ENCODE measurements at places on chromosomes 12 and 14. TPM values are rescaled to one million over a fixed set of nuclear protein-coding genes. Genes with fewer than 3 reads are reported as not detected.

DNA sequence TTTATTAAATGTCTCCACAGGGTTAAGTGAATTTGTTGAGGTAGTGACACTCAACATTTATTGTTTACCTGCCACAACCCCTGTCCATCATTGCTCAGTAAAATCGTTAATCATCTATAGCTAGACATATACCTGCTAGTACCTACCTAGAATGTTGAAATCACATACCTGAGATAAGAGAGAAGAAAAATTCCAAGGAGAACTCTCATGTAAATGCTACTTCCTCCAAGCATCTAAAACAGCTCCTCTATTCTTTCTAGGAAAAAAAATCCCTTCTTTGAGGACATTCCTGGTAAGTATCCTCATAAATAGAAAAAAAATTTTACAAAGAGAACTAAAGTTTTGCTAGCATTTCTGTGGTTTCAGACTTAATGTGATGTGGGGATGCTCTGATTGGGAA lies 325.1 kb downstream of the DAD1 start:
- no peak for DNase-seq

GRCh38 chr12:131511803-131512561 lies 198.9 kb upstream of the SFSWAP start:
- DNase-seq, result no peak

- no peak for DNase-seq
Observed at GRCh38 chr12:92272061-92272964, 126.7 kb upstream of the BTG1 start.

DNA sequence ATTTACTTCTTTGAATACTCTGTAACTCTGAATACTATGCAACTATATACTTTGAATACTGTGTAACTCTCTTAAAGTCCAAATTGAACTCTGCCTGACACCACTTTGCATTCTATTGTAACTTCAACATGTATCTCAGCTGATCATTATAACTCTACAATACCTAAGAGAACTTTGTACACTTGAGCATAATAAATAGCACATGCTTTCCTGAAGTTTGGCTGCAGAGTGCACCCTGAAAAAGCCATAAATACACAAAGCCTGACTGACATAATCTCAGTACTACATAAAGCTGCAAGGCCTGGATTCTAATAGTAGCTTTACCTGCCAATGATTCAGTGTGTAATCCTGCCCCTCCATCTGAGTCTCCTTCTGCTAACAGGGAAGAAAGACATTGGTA lies 21.3 kb upstream of the COX16 start:
- no peak for DNase-seq

GRCh38 chr12:56122637-56123036 lies 4.6 kb downstream of the ZC3H10 start:
- no peak for DNase-seq

GRCh38 chr12:111447571-111448265 lies 42.0 kb downstream of the SH2B3 start:
- DNase-seq, result no peak

SERPINA3 gene
- 1.8 TPM for polyA plus RNA-seq

CYP27B1 gene
- polyA plus RNA-seq, result 0.99 TPM

TC2N gene
- 27.1 TPM for polyA plus RNA-seq

ALDH2 gene
- polyA plus RNA-seq, result 100 TPM

MYF6 gene
- 0.31 TPM for polyA plus RNA-seq

All from right lung (tissue), 10 donors.